Uterus (tissue), 4 donors: ENCODE measurements at places on chromosomes 4 and X.

- DNase-seq = no peak
Observed at GRCh38 chrX:100600758-100601157, 16.0 kb downstream of the TNMD start.

DNA sequence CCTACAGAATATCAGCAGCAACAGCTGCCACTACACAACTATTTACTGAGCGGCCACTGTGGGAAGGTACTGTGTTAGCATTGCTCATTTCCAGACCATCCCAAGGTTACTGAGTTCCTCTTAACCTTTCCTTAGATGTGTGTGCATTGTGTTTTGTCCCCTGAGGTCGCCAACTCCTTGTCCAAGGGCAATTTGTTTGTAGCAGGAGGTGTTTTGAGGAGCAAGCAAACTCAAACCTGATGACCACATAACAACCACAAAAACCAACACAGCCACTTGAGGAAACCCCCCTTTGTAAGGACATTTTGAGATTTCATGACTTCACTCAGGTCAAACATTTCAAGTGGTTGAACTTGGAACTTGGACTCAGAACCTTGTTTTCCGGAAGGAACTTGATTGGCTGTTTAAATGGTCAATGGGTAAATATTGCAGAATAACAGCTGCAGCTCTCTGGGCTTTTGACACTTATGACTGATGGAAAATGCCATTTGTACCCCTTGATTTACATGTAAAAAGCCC, 122.3 kb downstream of the MID1IP1 start:
- no peak for DNase-seq

GRCh38 chr4:189046642-189047041, 894.0 kb upstream of the FRG1 start:
- DNase-seq = no peak

DNA sequence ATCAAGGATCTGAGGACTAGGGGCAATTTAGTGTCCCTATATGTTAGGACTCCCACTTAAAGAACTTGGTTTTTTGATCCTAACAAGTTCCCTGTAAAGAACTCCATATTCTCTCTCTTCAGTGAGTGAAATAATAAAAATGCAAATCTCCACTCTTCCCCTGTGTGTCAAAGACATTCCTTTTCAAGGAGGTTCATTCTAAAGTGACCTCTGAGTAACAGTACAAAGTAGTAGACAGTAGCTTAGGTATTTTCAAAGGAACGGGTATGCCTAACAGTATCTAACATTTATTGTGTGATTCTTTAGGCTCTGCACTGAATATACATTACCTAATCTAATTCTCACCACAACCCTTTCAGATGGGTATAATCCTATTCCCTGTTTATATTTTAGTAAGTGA, 58.4 kb upstream of the SCOC start:
- DNase-seq = no peak

DNA sequence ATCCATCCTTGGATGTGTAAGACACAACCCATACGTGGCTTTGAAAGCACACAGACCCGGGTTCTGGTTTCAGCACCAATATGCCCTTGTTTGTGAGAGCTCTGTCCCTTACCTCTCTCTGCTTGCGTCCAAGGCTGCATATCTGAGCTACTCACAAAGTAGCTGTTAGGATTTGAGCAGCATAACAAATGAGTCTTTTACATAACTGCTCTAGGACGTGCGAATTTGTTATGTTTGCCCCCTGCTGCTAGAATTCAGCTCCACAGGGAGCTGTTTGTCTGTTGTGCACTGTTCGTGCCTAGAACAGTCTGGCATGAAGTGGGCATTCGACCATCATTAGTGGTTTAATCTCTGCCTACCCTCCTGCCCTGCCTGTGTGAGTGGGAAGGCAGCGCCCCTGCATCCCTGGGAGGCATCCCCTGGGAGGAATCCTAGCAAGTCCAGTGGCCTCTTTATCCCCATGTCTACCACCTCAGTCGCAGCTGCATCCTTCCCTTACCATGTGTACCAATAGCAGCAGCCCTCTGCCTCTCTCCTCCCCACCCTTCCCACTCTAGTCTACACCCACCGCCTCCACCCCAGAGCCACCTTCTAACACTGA, 42.1 kb downstream of the SLC2A9 start:
- DNase-seq = no peak

GRCh38 chrX:96861661-96862060, 22.0 kb upstream of the RPA4 start:
- no peak for DNase-seq

GRCh38 chrX:7108030-7108429, 39.5 kb upstream of the STS start:
- no peak for DNase-seq

GRCh38 chr4:174449944-174450785, 72.1 kb downstream of the HPGD start:
- no peak for DNase-seq

- DNase-seq = peak; percentile 25
Observed at GRCh38 chr4:40749717-40750460, at the start of gene NSUN7. NSUN7 (plus strand) TSS chr4:40749955; CDS start chr4:40750694, 739 bp downstream.

DNA sequence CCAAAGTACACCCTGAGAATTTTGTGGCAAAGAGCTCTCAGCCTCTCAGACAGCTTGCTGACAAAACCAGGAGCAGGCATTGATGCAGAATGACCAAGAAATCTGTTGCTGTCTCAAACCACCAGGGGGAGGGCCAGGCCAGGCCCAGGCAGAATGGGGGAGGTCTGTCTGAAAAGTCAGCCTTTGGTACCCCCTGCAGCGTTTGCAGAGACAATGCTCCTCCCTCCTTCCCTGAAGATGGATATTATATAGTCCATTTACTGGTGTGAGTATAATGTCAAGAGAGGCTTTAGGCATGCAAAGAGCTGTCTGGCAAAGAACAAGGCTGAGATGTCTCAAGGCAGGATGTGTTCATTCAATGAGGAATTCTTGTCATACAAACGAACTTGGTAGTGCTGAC, 52.9 kb upstream of the TRPC5OS start:
- no peak for DNase-seq

DNA sequence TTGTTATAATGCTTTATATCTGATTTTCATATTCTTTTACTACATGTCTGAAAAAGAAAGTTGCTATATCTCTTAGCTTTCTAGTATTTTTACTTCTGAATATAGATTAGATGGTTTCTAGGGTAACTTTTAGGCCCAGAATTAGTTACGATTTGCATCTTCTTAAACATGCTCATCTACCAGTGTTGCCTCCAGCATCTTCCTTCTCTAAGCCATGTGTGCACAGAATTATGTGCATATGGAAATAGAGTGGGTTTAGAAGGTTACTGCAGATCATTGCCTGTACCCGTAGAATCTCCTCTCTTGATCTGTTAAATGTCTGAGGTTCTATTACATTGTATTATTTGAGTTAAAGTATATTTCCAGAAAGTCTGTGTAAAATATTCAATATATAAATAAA, 2.5 kb upstream of the TDO2 start:
- no peak for DNase-seq

GRCh38 chr4:180059216-180059881, 2183.9 kb upstream of the TENM3 start:
- DNase-seq = no peak

GRCh38 chr4:152281822-152282221, 254.1 kb downstream of the FBXW7 start:
- DNase-seq = no peak

- no peak for DNase-seq
Observed at GRCh38 chrX:138648568-138648967, 62.9 kb downstream of the FGF13 start.

GRCh38 chr4:107492566-107492965, 227.5 kb downstream of the PAPSS1 start:
- no peak for DNase-seq

GRCh38 chr4:114561590-114561989, 37.0 kb upstream of the UGT8 start:
- no peak for DNase-seq

- DNase-seq = no peak
Observed at GRCh38 chr4:177853229-177853628, 411.0 kb upstream of the AGA start.

DNA sequence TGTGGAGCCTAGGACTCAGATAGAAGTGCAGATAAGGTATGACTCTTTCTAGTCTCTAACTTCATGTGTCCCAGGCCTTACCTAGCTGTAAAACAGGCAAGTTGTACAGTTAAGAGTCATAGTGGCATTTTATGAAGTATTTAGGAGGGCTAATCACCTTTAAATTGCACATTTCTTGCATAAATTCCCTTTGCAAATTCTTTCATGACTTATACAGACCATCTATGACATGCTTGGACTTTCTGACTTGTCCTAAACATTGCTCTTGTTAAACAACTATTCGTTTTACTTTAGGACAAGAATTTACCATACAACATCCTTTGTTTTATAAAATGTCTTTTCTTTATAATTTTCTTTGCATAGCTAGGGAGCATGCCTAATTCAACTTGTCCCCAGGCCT, 7.8 kb upstream of the RRAGB start:
- no peak for DNase-seq

DNA sequence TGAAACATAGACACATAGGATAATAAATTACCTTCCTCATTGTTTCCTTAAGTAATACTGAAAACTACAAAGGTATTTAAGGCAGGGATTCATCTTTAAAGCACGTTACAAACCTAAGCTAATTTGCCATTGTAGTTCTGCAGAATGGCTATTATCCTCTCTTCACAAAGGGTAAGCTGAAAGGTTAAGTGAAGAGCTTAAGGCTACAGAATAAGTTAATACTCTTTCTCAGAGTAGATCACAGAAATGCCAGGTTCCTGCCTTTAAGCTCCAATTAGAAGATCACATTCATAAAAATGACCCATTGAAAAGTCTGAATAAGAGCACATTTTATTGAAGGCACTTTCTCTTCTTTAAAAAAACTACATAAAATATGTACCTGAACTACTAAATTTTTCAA, 42.1 kb upstream of the PRDM5 start:
- no peak for DNase-seq

- DNase-seq = no peak
Observed at GRCh38 chr4:159206427-159206871, 103.6 kb downstream of the RAPGEF2 start.

GRCh38 chr4:139077567-139078355, 62.2 kb downstream of the NOCT start:
- no peak for DNase-seq

GRCh38 chr4:47788126-47788525, 49.7 kb downstream of the CORIN start:
- no peak for DNase-seq

DNA sequence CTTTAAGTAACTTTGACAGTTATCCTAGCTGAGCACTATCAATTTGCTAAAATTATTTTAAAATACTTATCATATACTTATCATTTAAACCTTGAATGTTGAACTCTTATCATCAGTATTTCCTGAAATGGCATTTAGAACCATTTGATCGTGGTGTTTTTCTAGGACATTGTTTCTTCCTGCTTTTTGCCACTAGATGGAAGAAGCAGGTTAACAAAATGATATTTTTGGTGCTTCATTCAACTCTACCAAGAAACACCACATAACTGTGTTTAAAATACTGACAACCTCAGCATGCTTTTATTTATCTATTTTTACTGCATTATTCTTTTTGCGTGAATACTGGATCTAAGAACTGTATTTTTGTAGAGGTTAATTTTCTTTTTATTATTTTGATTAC, 44.6 kb downstream of the C4orf33 start:
- DNase-seq = no peak
